Right renal pelvis (tissue), 4 donors: ENCODE measurements at places on chromosomes 5 and 9. TPM values are rescaled to one million over a fixed set of nuclear protein-coding genes. Genes with fewer than 3 reads are reported as not detected.

The FAM81B gene
- polyA plus RNA-seq, result 8.5 TPM

The WNT8A gene
- polyA plus RNA-seq, result 0.16 TPM

The IL4 gene
- polyA plus RNA-seq, result not detected

The GABRB2 gene
- 1.9 TPM for polyA plus RNA-seq

The FOXD4L6 gene
- not detected for polyA plus RNA-seq

The SKIC3 gene
- 88.3 TPM for polyA plus RNA-seq

The CTNND2 gene
- polyA plus RNA-seq, result 2.8 TPM

DNA sequence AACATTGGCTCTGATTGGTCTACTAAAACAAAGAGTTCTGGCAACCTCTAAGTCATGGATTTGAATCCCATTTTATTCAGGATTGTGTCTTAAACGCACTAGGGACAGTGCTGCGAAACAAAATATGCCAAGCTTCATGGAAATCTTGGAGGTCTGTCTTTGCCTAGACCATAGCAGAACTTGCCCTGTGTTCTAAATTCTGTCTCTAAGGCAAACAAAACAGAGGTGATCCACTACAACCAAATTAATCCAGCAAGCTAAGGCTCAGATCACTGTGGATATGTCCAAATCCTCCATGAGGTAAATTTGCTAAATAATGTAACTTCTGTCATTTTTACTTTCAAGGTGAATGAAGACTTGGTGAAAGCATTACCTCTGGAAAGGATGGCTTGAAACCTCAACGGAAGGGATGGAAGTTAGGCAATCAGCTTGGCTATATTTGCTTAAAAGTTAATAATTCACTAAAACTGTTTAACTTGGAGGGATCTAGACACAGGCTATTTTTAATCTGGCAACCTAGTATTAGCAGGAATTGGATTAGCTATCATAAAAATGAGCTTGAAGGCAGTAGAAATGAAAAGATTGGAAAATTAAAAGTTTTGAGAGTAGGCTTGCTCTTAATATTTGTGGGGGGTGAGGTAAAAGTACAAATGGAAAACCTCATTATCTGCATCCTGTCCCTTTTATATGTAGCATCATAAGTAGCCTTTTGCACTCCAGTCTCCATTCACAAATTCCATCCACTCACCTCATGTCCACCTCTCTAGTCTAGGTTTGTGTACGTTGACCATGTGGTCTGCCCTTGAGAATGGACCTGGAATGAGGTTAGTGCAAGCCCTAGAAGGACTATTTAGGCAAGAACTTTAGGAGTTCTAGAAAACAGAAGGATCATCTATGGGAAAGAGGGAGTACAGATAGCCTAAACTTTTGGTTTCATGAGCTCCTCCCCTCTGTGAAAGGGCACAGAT is 176.2 kb downstream of the SMC2 start:
- no peak for DNase-seq

GRCh38 chr9:137436761-137437600 is 4.2 kb downstream of the ENTPD8 start:
- no peak for DNase-seq

DNA sequence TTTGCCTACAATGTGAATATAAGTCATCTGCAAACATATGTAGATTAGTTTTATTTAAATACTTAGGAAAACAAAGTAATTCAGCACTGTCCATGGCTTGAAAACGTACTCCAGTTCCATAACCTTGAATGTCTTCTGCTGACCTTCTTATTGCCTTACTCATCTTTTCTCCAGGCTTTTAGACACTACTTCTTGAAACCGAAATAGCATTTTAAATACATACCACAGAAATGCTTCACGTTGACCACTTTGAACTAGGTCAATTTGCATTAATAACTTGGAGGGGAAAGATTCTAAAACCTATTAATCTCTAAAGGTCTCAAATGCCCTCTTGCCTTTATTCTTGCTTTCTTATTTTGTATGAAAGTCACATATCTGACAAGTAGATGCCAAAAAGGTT is 995.4 kb upstream of the ACO1 start:
- DNase-seq, result no peak

GRCh38 chr5:140632366-140633020 is 482 bp downstream of the CD14 start:
- no peak for DNase-seq

DNA sequence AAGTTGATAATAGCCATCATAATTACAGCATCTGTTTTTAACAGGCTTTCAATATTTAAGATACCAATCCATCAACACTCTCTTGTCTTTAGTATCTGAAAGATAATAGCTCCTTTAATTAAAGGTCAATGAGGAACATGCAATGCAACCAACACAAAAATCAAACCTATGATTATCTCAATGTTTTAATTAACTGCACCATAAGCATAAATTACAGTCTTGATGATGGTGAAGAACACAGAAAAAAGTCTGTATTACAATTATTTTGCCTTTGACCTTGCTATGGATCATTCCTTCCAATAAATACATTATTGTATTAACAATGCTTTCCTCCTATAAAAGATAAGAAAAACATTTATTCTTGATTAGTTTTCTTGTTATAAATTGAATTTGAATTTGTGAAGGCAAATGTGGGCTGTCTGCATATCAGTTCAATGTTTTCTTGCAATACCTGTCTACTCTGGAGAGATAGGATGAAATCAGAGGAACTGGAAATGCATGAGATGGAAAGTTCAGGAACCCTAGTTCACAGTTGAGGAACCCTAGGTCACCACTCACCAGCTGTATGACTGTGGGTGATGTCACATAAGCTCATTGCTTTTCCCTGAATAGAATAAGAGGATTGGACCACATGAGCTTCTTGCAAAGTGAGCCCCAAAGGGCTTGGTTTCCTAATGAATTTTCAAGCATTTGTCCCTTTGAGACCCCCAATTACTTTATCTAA is 58.5 kb upstream of the ANXA1 start:
- no peak for DNase-seq

DNA sequence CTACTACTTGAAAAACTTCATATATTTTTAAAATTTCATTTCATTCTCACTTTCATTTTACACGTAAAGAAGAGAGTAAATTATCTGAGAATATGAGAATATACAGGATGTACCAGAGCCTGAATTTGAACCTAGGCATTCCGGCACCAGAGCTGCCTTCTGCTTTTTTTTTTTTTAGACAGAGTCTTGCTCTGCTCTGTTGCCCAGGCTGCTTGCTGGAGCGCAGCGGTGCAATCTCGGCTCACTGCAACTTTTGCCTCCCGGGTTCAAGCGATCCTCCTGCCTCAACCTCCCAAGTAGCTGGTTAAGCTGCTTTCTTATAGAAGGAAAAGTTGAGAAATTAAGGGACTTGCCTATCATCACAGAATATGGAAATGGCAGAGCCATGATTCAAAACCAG is 540.1 kb downstream of the EBF1 start:
- DNase-seq, result no peak

- no peak for DNase-seq
These were observed 49.3 kb downstream of the NREP start for GRCh38 chr5:111707630-111708164.

- no peak for DNase-seq
These were observed 31.5 kb upstream of the IRX1 start for GRCh38 chr5:3564116-3564515.

- DNase-seq, result no peak
These were observed 11.8 kb upstream of the CHD1 start for GRCh38 chr5:98940581-98940980.

- DNase-seq, result no peak
These were observed 94.8 kb downstream of the ADAMTS16 start for GRCh38 chr5:5234912-5235311.

DNA sequence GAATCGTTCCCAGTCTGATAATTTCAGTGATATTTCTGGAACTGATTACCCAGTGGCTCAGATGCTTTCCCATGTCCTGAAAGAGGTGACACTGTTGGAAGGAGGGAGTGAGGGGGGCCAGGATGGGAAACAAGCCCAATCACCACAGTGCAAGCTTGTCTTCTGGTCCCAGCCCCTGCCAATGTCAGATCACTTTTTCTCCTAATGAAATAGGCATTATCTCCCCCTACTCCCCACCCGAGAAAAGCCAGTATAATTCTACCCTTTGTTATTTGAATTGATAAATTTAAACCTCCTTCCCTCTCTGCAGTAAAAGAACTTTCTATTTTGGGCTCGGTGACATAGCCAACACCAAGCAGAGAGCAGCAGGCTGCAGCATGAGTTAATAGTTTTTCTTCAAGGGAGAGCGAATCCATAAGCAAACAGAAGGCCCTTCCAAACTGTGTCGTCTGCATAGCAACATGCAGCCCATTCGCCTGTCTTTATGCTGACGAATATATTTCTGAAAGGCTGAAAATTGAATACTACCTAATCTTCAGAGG is 14.6 kb upstream of the PPP2CA start:
- DNase-seq, result peak; percentile 34

DNA sequence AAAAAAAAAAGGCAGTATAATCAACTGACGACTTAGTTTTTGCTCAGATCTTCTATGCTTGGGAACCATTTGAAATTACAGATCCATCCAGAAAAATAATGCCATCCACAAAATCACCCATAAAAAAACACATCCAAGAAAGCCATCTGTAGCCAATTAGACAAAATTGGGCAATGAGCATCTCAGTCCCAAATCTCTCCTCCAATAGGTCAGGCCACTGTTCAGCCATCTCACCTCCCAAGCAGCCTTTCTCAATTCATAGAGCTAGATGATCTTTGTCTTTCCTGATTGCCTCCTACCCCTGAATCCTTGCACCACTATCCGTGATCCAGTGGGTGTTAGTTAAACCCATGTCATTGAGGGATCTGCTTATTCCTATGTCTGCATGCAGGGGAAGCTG is 139.6 kb downstream of the SCAMP1 start:
- no peak for DNase-seq

DNA sequence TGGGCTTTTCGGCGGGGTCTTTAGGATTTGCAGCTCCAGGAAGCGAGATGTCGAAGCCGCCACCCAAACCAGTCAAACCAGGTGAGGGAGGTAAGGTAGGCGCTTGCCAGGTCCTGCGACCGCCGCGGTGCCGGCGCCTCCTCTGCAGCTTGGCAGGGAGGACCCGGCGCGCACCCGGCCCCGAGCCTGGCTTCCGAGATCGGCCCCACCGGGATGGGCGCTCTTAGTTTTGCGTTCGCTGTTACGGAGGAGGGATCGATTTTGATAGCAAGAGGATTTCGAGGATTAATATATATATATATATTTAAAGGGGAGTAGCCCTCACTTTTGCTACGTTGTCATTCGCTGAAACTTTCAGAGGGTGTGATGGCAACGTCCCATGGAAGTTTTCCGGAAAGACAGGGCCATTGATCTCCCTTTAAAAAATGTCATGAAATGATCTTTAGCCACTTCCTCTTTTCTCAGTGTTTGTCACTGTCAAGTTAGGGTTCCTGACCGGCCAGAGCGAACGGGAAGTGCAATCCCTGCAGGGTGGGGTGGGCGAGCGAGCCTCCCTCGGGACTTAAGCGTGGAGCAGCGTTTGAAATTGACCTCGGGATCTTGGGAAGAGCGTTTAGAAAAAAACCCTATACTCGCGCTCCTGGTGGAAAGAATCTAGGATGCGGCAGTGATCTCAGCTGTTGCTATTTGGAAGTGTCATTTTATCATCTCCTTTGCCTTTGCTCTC is 495 bp downstream of the OSTF1 start:
- DNase-seq, result no peak

- no peak for DNase-seq
These were observed 4.2 kb upstream of the PSMD5 start for GRCh38 chr9:120846906-120847305.

GRCh38 chr5:149268928-149269557 is 2.6 kb upstream of the AFAP1L1 start:
- no peak for DNase-seq

DNA sequence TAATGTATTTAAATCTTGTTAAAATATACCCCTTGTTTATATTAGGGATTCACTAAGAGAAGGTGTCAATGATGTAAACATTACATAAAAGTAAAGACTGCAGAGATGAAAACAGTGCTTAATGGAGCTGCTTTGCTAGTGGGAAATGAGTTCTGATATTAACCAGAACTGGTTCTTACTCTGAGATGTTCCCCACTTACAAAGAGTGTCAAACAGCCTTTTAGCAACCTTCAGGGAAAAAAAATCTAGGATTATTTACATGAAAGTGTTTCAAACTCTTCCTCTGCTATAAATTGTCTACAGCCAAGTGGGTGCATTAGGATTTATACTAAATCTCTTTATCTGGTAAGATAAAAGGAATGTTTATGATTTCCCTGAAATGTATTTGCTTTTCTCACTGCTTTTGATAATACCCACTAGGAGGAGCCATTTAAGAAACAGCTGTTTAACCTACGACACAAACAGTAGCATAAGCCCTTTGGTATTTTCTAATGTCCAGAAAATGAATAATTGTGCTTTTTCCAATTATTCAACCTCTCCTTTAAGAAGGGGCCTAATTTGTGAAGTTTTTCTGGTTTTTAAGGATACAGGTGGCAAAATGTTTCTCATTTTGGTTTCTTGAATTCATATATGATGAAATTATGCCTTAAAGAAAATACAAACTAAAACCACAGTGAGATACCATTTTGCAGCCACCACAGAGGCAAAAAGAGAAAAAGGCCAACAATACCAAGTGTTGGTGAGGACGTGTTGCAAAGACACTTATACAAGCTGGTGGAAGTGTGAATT is 186.3 kb downstream of the TLE4 start:
- no peak for DNase-seq

DNA sequence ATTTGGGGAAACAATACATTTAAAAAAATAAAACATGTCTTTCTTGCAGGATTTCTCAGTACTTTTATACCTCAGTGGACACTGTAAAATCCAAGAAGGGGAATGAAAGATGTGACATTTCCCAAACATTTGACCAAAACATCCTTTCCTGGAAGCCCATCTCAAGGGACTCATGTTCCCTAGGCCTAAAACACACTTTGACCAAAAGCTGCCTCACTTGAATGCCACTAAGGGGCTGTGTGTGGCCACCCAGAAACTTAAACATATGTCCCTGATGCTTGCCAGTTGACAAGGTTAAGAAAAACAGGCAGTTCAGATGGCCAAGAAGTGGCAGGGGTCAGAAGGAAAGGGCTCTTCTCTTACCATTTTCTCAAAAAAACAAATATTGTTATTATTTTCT is 73.6 kb downstream of the EPB41L4B start:
- DNase-seq, result no peak

- no peak for DNase-seq
These were observed 11.1 kb downstream of the FGF1 start for GRCh38 chr5:142674531-142675469.

GRCh38 chr9:129326061-129327005 is 148.3 kb upstream of the IER5L start:
- DNase-seq, result no peak

DNA sequence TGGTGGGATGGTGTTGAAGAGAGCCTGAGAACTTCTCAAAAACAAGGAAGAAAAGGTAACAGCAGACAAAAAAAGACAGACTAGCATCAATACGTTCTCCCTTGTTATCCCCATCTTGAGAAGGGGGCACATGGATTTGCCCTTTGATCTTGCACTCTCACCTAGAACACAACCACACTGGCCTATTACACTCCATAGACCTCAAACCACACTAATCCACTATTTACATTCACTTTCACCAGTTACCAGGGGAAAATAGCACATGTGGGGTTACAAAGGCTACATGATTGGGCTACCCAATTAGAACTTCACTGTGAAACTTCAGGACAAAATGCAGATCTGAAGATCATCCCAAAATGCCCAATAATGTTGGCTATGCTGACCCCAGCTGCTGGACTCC is 72.6 kb upstream of the SELENOP start:
- DNase-seq, result no peak
